ENCODE measurements at places on chromosomes 3 and 15.

- DNase-seq = peak; percentile 38
These were observed 43.5 kb upstream of the NTRK3 start for GRCh38 chr15:88300089-88300488.

DNA sequence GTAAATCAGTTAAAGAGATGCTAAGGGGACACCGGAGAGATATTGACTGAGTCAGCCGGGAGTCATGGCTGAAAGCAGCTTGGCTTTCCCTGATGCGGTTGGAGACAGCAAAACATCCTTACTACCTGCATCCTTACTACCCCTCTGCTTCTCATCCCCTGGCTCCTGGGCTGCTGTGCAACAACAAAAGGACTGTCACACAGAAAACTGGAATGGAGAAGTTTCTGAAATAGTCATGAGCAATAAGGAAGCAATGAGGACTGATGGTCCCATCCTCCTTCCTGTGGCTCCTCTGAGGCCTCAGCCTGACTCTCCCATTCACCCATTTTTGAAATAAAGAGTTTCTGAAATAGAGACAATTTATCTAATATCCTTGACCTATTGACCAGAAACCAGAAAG is 1.1 kb downstream of the HCLS1 start:
- no peak for DNase-seq

- no peak for DNase-seq
These were observed 30.5 kb upstream of the BLM start for GRCh38 chr15:90686435-90687218.

- no peak for DNase-seq
These were observed 24.3 kb downstream of the MTHFS start for GRCh38 chr15:79872358-79873017.

- no peak for DNase-seq
These were observed 3.0 kb downstream of the PLA1A start for GRCh38 chr3:119600732-119601131.

DNA sequence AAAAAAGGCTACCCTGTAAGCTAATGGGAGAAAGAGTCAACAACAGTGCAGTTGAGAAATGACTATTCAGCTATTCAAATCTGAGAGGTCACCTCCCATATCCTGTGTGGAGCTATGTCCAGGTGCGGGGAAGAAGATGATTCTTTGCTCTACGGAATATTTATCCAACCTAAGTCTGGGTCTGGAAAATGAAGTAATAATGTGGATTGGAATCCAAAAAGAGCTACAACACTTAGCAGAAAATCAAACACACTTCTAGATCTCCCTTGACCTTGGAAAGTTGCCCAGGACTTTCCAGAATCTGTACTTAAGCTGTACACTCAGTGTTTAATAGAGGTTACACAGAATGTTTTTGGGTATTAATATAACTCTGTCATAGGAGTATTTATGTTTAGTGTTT is 251.9 kb downstream of the NAALADL2 start:
- DNase-seq = no peak

DNA sequence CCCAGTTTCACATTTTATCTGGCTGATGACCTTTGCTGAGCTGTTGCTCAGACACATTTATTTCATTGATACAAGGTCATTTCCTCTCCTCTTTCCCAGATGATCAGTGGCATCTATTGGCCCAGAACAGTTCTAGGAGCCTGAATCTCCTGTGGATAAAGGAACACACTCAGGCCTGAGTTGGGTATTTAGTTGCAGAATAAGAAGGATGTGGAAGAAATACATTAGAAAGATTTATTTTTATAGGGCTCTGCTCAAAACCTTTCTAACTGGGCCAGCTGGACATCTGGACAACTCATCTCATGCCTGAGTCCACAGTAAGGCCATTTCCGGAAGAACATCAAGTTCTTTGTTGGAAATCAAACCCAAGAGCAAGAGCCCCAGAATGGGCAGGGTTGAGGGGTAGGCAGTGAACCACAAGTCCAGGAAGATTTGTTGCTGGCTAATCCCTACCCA is 19.7 kb upstream of the MFGE8 start:
- no peak for DNase-seq

DNA sequence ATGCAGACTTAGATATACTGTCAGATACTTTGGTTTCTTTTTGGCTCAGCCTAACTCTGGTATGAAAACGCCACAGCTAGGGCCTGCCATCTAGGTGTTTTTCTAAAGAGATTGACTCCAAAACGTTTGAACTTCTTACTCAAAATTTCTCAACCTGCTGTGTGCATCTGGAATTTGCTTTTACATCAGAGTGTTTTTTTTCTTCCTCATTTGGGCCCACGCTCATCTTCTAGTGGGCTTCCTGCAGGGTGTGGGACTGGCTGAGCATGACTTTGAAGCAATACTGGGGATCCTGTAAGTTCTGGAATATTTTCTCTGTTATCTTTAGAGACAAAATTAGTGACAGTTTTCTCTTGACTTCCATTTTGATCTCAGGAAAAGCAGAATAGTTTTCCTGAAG is 117.8 kb downstream of the NR1D2 start:
- no peak for DNase-seq

DNA sequence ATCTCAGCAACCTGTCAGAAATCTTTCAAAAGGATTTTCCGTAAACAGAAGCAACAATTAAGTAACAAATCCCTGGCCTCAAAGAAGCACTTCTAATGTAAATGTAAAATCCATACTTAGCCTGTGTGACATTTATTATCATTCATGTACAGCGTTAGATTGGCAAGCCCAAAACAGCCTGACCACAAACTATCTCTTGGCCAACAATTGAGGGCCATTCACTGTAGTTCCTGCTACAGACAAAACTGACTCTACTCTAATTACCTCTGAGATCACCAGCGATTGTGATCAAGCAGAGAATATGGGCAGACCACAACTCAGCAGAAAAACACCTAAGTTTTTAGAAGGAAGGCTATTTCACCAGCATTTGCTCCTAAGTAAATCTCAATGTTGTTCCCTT is 9.2 kb downstream of the SHQ1 start:
- no peak for DNase-seq

- DNase-seq = no peak
These were observed 23.5 kb downstream of the DRD3 start for GRCh38 chr3:114155370-114155821.

DNA sequence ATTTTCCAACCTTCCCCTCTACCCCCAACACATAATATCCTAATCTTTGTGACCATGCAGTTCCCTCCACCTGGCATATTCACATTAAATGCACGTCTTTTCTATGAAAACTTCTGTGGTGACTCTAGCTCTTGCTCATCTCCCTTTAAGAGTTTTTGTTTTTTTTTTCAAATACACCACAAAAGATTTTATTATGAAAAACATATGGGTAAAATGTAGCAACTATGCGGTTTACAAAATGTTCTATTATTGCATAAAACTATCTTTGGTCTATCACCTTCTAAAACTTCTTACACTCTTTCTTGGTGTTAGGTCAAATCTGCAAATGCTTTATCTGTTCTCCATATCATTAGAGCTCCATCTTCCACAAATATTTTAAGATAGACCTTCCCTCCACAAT is 38.6 kb upstream of the ADGRG7 start:
- no peak for DNase-seq

DNA sequence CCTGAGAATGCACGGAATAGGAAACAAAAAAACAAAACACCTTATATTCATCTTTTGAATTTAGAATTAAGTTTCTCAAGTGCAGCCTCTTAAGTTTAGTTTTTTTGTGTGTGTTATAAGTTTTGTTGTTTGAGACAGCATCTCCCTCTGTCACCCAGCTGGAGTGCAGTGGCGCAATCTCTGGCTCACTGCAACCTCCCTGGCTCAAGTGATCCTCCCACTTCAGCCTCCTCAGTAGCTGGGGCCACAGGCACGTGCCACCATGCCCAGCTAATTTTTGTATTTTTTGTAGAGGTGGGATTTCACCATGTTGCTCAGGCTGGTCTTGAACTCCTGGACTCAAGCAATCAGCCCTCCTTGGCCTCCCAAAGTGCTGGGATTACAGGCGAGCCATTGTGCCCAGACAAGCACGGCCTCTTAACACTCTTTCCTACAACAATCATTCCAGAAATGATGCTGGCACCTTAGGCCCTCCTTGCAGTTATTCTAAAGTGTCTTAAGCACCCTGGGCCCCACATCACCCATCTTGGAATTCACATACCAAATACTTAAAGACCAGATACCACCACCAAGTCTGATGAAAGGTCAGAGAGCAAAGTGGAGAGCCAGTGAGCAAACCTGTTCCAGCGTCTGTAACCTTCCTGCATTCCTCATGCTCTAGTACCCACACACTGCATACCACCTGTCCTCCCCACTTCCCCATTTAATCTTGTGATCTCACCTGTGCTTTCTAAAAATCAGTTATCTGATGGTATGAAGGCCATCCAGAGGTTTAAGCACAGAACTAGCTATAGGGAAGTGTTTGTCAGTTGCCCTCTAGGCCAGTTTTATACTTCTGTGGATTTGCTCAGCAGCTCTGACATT is 6.9 kb upstream of the SPG11 start:
- DNase-seq = no peak

DNA sequence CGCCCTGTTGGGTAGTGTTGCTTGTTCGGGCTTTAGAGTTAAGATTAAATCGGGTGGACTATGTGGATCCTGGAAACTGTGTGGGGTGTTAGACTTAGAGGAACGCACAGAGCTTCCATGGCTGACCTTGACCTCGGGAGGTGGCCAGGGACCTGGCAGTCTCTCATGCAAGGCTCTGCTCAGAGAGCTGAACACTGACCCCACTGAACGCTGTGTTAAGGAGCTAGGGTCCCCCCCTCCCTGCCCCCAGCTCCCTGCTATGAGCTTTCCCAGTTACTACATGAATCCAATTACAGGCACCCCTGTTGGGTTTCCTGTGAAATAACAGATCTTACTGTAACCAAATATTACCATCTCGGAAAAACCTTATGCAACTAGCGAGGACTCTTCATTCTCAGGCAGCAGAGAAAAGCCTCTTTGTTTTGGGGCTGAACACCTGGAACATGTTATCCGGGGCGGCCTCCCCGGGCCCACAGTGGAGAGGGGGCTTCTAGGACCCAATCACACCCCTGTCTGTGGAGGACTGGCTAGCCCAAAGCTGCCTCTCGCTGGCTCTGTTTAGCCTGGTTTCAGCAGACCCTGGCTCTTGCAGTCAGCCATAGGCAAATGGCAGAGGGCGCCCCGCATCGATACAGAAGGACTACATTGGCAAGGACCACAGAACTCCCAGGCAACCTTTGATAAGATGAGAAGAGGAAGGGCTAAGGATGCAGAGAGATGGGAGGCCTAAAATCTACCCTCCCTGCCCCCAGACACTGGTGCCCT is 25.8 kb upstream of the ALDH1A3 start:
- no peak for DNase-seq

GRCh38 chr3:66092175-66092995 is 53.7 kb upstream of the MAGI1 start:
- DNase-seq = no peak

- DNase-seq = no peak
These were observed 78.2 kb downstream of the KCNH8 start for GRCh38 chr3:19226479-19226878.

- DNase-seq = no peak
These were observed 15.7 kb downstream of the KLHL6 start for GRCh38 chr3:183539811-183540210.

DNA sequence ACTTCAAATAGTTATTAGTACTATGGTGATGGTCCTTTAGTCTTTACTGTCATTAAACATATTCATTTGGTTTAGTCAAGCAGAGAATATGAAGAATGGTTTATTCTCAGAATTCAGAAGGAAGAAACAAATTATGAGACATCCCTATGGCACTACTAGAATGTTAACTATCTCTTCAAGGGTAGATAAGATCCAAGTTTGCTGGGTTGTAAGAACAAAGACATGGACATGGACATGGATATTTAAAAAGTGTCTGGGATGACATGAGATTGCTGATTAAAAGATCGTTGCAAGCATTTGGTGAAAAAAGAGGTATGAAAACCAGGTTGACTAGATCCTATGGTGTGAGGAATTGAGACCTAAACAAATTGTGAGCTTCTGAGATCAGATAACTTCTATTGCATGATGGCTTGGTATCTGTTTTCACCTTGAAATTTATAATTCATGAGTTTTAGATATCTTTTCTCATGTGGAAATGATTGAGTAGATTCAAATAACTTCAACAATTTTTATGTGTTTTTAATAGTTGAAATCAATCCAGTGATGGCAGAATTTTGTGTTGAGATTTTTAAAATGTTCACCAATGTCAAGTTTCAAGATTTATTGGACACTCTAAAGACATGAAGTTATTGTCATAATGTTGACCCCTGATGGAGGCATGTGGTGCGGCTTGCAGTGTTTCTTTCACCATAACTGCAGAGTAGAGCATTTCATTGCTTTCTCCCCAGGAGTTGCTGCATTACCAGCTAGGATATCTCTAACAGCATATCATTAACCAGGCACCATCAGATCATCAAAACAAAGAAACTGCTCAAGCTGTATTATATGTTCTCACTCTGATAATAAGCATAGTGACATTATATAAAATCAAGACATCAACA is 72.6 kb downstream of the NAALADL2 start:
- no peak for DNase-seq

- no peak for DNase-seq
These were observed 148.4 kb downstream of the TIGIT start for GRCh38 chr3:114442246-114442645.

GRCh38 chr3:101063401-101063800 is 70.2 kb upstream of the ABI3BP start:
- DNase-seq = no peak

GRCh38 chr3:115146032-115146417 is 1.1 kb downstream of the ZBTB20 start:
- DNase-seq = no peak

- no peak for DNase-seq
These were observed 634.5 kb upstream of the TGFBR2 start for GRCh38 chr3:29971895-29972294.

DNA sequence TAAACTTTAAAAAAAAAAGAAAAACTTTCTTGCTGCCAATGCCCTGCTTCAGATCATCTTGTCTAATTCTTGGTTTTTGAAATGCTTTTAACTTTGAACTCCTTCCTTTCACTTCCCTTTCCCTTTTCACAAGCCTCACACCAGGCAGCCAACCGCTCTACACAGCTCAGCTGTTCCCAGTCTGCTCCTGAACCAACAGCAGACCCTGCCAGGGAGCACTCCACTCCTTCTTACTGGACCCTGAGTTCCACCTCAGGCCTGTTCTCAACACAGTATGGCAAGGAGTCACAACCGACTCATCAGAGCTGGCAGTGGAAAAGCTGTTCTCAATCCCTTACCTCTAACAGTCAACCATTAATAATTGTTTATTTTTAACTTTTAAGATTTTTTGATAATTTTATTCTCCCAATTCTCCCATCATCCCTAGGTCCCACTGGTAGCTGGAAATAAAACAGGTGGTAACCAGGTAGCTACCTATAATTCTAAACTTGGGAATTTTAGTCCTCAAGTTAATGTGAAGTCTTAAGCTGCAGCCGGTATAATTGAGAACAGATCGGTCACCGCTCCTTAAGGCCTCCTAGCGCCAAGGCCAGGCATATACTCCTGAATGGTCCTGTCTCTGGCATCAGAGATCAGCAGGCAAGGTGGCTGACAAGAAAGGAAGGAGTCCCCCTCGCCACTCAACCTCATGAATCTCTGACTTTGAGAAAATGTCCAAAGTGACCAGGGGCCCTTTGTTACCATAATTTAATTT is 43.9 kb downstream of the BOC start:
- no peak for DNase-seq
